Activated naive CD4-positive, alpha-beta T cell (primary cell): ENCODE measurements at places on chromosomes 16 and 17.

- no peak for DNase-seq
Observed at GRCh38 chr17:10036511-10037061, 131.5 kb upstream of the RCVRN start.

GRCh38 chr17:76151896-76152454 lies 10.9 kb upstream of the FOXJ1 start:
- DNase-seq, result peak; percentile 30

GRCh38 chr17:29176558-29177351 lies 3.4 kb downstream of the MYO18A start:
- peak; percentile 16 for DNase-seq

DNA sequence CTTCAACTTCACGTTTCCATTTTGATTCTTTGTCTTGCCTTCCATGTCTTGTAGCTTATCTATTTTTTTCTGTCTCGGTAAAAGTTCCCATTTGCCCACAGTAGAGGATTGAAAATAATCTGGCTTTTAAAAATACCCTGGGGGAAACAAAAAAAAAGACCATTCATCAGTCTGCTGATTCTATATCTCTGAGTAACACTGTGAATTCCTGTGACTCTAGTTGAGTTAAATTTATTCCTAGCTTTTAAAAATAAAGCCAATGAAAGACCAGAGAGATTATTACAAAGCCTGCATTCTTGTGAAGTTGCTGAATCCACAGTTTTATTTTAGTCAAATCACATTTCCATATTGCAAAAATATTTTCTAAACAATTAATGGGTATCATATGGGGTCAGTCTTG lies 532.3 kb downstream of the CDH13 start:
- no peak for DNase-seq

DNA sequence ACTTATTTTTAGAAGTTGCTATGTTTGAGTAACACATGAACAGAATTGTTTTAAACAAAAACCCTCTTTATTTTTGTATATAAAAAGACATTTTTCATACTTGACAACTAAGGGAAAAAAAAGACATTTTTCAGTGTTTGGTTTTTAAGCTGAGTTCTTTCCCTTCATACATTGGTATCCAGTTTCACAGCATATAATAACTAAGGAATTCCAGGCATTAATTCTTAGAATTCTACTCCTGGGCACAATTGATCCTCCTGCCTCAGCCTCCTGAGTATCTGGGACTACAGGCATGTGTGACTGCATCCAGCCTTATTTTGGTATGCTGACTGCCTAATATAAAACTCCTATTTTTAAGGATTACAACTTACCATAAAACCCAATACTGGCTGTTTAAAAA lies 8.4 kb downstream of the FBXO47 start:
- no peak for DNase-seq

- no peak for DNase-seq
Observed at GRCh38 chr17:37532756-37533155, 43.1 kb downstream of the DUSP14 start.

GRCh38 chr17:5931616-5932015 lies 138.6 kb upstream of the WSCD1 start:
- no peak for DNase-seq

GRCh38 chr17:80981062-80981902 lies 10.4 kb upstream of the CHMP6 start:
- DNase-seq, result peak; percentile 22

GRCh38 chr17:2892305-2892971 lies 96.2 kb downstream of the RAP1GAP2 start:
- no peak for DNase-seq

- DNase-seq, result no peak
Observed at GRCh38 chr17:16512011-16512410, 20.0 kb upstream of the LRRC75A start.

DNA sequence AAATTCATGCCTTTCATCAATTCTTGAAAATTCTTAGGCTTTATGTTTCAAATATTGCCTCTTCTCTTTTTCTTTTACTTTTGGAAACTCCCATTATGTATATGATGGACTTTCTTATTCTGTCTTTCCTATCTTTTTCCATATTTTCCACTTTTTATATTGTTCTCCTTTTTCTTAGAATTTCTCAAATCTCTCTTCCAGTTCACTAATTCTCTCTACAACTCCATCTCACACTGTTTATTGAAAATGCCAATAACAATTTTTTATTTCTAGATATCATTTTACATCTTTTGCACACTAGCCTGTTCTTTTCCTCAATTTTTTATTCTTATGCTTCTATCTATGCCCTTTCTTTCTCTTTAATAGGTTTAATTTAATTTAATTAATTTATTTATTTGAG lies 43.8 kb upstream of the EFCAB3 start:
- DNase-seq, result no peak

- no peak for DNase-seq
Observed at GRCh38 chr17:82403662-82404660, 14.2 kb upstream of the HEXD start.

- DNase-seq, result no peak
Observed at GRCh38 chr16:65196420-65197075, 74.7 kb upstream of the CDH11 start.

GRCh38 chr17:73196500-73196899 lies 3.6 kb downstream of the COG1 start:
- DNase-seq, result no peak

GRCh38 chr16:8847623-8848022 lies 21.2 kb downstream of the CARHSP1 start:
- DNase-seq, result no peak

DNA sequence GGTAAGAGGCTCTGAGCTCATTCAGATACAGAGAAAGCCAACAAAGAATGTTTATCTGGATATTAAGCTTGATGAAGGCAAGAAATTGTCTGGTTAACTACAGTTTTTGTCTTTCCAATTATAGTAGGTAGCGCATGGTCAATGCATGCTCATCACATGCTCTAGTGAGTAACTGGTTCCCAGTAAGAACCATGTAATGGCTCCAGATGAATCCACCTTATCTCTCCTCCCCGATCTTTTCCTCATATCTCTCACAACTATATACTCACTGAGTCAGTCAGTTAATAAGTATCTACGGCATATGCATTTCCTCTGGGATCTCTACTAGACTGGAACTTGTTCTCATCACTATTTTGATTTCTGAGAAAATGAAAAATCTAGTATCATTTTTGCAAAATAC lies 340.7 kb upstream of the DYNLRB2 start:
- no peak for DNase-seq
